Urothelium cell line (cell line): ENCODE measurements at places on chromosomes 12 and 14.

DNA sequence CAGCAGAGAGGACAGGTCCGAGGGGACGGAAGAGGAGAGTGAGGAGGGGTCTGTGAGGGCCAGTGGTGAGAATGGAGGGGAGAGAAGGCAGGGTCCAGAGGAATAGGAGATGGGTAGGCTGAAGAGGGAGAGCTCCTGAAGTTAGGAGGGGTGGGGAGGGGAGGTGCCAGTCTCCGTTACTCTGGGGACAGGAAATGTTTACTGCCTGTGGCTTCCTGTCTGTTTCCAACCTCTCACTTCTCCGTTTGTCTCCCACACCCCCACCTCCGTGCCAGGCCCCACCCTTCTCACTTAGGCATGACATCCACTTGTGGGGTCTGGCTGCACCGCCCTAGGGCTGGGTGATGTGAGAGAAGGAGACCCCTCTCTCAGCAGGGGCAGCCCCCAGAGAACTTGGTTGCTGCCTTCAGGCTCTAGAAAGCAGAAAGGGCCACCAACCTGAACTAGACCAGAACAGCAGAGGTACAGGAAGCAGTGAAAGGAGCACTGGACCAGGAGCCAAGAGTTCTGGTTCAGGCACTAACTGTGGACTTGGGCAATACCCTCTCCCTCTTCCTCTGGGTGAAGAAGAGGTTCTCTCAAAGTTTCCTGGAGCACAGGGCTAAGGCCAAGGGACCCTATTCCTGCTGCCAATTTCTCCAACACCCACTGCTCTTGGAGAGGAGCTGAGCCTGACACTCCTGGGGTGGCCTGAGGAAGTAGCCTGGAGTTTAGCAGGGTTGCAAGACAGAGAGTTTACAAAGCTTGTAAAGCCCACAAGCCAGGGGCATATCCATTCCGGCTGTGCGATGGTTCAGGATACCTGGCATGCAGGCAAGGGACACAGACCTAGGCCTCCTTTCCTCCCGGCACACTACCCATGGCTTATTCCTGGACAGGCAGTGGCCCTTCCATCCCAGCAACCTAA is 5.5 kb downstream of the ITGA5 start:
- no peak for DNase-seq

DNA sequence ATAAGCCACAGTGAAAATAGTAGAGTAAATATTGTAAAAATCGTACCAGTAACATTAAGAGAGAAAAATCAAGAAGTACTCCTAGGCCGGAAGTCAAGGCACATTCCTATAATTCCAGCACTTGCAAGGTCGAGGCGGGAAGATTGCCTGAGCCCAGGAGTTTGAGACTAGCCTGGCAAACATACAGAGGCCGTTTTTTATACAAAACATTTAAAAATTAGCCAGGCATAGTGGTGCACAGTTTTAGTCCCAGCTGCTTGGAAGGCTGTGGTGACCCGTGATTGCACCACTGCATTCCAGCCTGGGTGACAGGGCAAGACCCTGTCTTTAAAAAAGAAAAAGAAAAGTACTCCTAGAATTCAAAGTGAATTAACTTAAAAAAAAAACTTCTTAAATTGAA is 341.8 kb downstream of the C12orf50 start:
- DNase-seq: peak; percentile 9

GRCh38 chr14:95319312-95320077 is at the start of gene CLMN:
Gene CLMN (minus strand): TSS chr14:95319908. CDS start chr14:95319792, 116 bp downstream.
- DNase-seq: peak; percentile 58

- DNase-seq: no peak
These were observed 786.8 kb downstream of the TMTC2 start for GRCh38 chr12:83473408-83474095.

DNA sequence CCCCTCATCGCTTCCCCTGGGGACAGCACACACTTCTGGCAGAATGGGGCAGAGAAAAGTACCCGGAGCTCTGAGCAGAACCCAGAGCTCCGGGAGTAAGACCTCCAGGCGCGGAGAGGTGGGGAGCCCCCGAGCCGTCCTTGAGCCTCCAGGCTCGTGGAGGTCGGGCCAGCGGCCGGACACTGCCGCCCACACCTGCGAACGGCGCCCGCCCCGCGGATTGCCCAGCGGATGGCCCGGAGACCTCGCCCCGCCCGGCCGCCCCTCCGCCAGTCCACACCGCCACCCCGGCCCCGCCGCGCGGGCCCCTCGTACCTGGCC is 344 bp downstream of the SPTLC2 start:
- DNase-seq: no peak

GRCh38 chr14:55192054-55192621 is 753 bp upstream of the DLGAP5 start:
- DNase-seq: peak; percentile 34

GRCh38 chr14:105879867-105880561 is 353.6 kb downstream of the TMEM121 start:
- no peak for DNase-seq

GRCh38 chr12:132536102-132536876 is 46.3 kb downstream of the FBRSL1 start:
- DNase-seq: no peak

GRCh38 chr14:61872452-61872851 is 110.2 kb downstream of the SNAPC1 start:
- DNase-seq: no peak

- DNase-seq: peak; percentile 80
These were observed 267.4 kb upstream of the HMGA2 start for GRCh38 chr12:65556676-65557437.

DNA sequence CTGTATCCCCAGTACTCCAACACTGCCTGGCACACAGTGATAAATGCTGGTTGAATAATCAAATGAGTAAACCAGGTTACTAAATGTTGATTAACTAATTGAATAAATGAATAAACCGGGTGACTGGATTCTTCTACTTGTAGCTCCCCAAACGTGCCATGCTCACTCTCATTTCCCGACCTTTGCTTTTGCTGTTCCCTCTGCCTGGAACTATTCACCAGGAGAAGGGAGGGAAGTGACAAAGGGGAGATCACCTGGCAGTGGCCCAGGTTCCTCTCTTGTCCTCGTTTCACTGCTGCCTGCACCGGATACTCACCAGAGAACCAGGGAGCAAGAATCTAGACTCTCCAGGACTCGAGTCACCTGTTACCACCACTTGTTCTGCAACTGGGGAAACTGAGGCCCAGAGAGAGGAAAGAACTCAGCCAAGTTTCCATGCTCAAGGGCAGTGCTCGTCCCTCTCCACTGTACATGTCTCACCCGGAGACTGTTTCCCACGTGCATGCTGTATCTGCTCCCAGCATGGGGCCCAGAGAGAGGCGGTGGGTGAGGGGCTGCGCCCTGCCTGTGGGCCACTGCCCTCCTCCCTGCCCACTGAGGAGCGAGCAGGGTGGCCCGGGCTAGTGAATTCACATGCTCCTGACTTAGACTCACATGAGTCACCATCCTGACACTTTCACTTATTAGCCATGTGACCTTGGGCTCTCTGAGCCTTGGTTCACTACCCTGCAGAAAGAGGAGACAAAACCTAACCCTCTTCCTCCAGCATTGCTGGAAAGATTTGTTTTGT is 17.7 kb upstream of the POP5 start:
- peak; percentile 68 for DNase-seq

- no peak for DNase-seq
These were observed 16.9 kb upstream of the SMCO2 start for GRCh38 chr12:27429606-27430005.

- no peak for DNase-seq
These were observed 117.2 kb upstream of the PMCH start for GRCh38 chr12:102314821-102315220.
